ENCODE measurements at places on chromosomes 12 and 14. TPM values are rescaled to one million over a fixed set of nuclear protein-coding genes. Genes with fewer than 3 reads are reported as not detected.

Gene RAD51B
- total RNA-seq = 5.3 TPM

Gene TOMM20L
- total RNA-seq = not detected

Gene MIP
- 0.41 TPM for total RNA-seq

- no peak for DNase-seq
Measured at GRCh38 chr12:87266305-87266704, 762.9 kb downstream of the C12orf50 start.

- DNase-seq = no peak
Measured at GRCh38 chr12:87280356-87280755, 748.8 kb downstream of the C12orf50 start.

Gene PPP1R13B
- 11.8 TPM for total RNA-seq

GRCh38 chr12:109653890-109654289, 59.7 kb upstream of the FAM222A start:
- no peak for DNase-seq

GRCh38 chr14:58133739-58134138, 18.3 kb downstream of the ARMH4 start:
- DNase-seq = no peak

- no peak for DNase-seq
Measured at GRCh38 chr12:52433501-52434080, 580 bp downstream of the KRT75 start.

- no peak for DNase-seq
Measured at GRCh38 chr14:24889843-24890242, 160.1 kb downstream of the STXBP6 start.

GRCh38 chr14:94780536-94781399, 10.9 kb upstream of the GSC start:
- no peak for DNase-seq

Gene MORN3
- 3.3 TPM for total RNA-seq

GRCh38 chr12:50400104-50400637, 514 bp upstream of the LARP4 start:
- DNase-seq = no peak
